ENCODE measurements at places on chromosomes 12 and 14.
A peak's percentile ranks its signal among the peaks of the same experiment; 100 is the strongest.

- DNase-seq = peak; percentile 38
Measured at GRCh38 chr14:103867523-103867953, 20.2 kb upstream of the PPP1R13B start.

- no peak for DNase-seq
Measured at GRCh38 chr14:89317051-89317691, 99.9 kb downstream of the FOXN3 start.

DNA sequence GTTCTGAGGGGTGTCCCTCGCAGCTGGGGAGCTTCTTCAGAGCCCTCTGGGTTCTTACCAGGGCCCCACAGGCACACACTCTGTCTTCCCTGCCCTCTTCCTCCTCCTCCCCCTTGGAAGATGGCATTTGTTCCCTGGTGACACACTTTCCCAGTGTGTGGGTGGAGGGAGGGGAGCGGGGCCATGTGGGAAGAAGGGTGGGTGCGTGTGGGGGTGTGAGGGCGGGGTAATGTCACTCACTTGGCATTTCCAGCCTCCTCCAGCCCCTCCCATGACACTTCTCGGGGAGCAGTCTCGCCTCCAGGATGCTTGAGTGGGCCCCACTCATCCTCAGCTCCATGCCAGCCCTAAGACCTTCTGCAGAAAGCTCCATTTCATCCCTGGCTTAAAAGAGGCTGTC is 61.3 kb downstream of the ADCK1 start:
- no peak for DNase-seq

DNA sequence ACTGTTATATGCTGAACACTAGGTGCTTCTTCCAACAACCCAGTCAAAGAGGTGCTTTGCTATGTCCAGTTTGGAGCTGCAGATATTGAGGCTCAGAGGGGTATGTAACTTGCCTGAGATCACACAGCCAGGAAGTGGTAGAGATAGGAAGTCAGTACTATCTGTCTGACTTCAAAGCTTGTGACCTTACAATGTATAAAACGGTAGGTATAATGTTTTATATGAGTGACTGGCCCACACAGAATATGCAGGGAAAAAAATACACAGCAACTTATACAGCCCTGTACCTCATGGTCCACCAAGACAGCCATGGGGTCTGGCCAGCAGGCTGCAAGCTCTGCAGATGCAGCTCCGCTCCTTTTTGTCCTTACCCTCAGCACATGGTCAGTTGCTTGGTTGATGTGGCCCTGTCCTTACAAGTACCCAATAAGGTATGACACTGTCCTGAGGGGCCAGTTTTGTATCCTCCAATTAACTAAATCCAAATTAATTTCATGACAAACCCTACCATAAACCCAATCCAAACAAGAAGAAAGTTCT is 3.9 kb upstream of the KRT4 start:
- no peak for DNase-seq

DNA sequence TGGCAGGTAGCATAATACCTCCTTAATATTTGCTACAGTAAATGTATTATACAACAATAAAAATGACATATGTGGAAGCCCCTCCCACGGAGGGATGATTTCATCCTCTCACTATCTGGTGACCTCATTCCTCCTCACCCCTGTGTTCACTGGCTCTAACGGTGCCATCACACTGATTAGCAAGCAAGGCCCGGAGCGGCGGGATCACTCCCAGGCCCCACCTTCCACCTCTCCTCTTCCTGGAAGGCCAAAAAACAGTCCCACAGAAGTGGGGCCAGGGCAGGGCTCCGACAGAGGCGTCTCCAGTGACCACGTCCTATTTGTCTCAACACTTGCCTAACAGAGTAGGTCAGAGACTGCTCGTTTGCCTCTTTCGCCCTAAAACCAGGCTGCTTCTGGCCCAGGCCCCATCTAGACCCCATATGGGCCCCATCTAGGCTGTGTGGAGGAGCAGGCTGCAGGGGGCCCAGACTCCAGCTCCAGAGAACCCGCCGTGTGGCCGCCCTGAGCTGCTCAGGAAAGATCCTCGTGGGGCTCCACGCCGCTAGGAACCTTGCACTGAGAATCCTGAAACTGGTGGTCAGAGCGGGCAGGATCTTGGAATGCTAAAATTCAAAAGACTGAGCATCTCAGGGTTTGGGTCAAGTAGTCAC is 3.7 kb downstream of the SELPLG start:
- DNase-seq = no peak

DNA sequence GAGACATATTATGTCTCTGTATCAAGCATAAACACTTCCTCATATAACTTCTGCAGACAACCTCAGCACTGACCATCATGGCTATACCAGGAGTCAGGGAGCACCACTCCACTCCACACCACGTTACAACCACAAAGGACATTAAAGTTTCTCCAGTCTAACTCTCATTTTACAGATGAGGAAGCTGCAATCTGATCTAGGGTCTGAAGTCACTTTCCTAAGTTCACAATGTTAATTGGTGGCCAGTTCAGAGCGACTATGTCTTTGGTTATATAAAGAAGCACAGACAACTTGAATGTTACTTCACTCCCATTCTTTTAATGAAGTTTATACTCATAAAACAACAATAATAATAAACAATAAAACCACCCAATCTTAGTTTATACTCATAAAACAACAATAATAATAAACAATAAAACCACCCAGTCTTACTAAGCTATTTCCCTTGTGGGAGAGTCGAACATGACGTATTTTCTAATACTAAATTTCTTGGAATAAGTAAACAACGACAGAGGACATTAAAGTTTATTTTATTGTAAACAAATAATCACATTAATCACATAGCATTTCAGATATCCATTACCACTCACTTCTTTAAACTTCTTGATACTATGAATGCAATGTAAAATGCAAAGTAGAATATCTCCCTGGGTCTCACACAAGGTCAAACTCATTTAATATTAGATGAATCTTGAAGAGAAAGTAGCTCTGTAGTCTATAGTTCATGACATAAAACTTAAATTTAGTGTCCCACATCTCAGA is 72.4 kb upstream of the SSTR1 start:
- no peak for DNase-seq

DNA sequence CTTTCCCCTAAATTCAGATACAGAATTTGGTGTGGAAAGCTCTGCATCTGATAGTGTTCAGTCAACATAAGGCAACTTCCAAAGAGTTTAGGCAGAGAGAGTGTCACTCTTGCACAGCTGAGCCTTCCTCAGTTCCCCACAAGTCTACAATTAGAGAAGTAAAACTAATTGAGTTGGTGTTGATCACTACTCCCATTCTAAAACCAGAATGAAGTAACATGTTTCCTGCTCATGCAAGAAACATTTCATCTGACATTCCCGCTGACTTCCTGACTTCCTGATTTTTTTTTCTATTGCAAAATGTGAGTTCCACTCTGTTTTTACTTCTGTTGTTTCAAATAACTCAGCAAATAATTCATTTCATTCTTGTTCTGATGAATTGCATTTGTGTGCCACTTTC is 271.0 kb downstream of the ALG10B start:
- no peak for DNase-seq

GRCh38 chr12:49784756-49785409 is 43.3 kb downstream of the NCKAP5L start:
- no peak for DNase-seq

All from NCI-H526 (cell line).